NCI-H1092 treated with DMSO at 0.1 percent for 48 hours (cell line): ENCODE measurements at places on chromosomes 2 and 18.

DNA sequence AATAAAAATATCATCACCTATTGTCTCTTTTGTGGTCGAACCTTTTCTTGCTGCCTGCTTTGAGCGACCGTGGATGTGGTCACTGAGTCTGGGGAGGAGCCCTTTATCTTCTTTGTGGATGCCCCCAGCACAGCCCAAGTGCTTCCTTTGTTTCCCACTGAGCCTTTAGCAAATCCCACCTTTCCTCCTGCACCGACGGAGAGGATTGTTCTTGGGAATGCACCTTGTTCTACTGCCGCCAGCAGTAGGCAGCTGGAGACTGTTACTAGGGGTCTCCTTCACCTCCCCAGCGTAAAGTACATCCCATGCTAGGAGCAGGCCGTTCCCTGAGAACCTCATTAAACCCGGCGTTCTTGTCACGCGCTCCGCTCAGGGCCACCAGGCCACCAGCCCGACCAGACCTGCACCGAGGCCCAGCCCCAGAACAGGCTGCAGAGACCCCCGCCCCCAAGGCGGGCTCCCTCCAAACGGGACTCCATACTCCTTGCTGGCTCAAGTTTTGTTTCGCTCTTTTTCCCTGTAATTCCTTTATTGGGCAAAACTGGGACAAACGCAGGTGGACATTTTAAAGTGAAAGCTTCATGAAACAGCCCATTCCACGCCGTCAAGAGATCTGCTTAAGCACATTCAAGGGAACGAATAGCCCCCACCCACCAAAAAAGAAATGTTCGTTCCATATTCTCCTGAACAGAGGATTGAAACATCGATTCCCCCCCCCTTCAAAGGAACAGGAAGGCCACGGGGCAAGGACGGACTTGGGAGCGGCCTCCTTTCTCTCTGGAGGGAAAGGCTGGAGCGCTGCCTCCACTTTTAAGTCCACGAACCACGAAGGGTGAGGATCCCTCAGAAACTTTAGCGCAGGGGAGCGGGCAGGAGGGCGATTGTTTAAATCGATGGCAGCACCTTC is 1.1 kb upstream of the MAT2A start:
- peak; percentile 74 for DNase-seq

DNA sequence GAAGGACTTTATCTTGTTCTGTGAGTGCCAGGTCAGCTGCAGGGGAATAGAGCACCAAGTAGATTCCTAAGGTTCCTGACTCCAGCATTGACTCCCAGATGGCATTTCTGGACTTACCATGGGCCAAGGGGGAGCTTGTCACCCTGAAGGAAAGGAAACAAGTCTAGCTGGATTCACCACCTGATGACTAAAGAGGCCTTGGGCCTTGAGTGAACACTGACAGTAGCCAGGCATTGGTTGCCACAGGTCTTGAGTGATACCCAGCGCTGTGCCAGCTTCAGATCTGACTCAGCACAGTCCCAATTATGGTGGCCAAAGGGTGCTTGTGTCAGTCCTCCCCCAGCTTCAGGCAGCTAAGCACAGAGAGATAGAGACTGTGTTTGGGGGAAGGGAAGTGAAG is 40.1 kb upstream of the CAPN13 start:
- no peak for DNase-seq

DNA sequence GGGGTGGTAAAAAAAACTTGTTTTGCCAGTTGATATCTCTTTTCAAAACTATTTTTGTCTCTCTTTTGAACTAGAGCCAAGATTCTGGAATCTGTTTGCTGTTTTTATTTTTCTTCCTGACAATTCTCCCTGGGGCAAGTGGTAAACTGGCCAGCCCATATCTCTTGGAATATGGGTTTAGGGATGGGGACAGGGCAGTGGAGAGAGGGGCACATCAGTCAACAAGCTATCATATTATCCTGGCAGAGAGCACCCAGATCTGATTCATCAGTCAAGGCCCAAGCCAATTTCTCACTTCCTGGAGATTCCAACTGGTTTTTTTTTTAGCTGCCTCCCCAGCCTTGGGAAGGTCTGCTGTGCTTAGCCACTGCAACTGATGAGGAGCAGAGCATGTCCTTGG is 52.3 kb downstream of the ARHGAP28 start:
- no peak for DNase-seq

- no peak for DNase-seq
Observed at GRCh38 chr2:88818381-88818780, 126.9 kb downstream of the RPIA start.

DNA sequence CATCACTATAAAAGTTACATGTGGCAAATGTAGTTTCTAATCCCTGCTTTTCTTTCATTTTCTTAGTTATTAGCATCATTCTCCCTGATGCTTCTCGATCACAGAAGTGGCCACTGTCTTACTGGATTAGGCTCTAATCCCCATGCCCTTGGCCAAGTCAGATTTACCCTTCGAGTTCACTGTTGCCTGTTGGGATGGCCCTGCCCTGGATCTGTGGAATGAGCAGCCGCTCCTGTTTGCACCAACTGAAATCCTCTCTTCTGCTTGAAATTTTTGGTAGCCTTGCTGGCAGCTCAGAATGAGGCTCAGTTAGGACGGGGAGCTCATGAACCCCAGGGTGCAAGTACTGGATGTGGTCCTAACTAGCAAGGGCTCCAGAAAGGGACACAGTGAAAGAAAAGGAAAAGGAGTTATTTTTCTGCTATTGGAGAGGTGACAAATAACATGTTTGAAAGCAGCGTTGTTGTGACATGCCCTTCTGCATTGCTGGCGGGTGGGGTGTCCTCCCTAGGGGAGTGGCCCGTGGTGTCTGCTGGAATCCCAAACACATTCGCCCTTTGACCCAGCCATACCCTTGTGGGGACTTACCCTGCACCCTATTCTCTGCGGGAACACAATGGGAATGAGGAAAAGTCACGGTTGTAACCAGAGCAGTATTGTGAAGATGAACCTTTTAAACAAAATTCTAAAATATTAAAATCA is 34.5 kb downstream of the RBFA start:
- no peak for DNase-seq

DNA sequence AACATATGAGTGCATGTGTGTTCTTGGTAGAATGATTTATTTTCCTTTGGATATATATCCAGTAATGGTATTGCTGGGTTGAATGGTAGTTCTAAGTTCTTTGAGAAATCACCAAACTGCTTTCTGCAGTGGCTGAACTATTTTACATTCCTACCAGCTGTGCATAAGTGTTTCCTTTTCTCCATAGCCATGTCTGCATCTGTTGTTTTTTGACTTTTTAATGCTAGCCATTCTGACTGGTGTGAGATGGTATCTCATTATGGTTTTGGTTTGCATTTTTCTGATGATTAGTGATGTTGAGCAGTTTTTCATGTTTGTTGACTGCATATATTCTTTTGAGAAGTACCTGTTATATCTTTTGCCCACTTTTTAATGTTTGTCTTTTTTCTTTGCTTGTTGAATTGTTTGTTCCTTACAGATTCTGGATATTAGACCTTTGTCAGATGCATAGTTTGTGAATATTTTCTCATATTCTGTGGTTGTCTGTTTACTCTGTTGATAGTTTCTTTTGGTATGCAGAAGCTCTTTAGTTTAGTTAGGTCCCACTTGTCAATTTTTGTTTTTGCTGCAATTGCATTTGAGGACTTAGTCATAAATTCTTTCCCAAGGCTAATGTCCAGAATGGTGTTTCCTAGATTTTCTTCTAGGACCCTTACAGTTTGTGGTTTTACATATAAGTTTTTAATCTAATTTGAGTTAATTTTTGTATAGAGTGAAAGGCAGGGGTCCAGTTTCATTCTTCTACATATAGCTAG is 17.6 kb upstream of the KCNE4 start:
- no peak for DNase-seq

- DNase-seq: no peak
Observed at GRCh38 chr2:33516456-33516995, 40.1 kb downstream of the RASGRP3 start.

GRCh38 chr2:241941691-241942301 is 72.3 kb downstream of the RTP5 start:
- no peak for DNase-seq

DNA sequence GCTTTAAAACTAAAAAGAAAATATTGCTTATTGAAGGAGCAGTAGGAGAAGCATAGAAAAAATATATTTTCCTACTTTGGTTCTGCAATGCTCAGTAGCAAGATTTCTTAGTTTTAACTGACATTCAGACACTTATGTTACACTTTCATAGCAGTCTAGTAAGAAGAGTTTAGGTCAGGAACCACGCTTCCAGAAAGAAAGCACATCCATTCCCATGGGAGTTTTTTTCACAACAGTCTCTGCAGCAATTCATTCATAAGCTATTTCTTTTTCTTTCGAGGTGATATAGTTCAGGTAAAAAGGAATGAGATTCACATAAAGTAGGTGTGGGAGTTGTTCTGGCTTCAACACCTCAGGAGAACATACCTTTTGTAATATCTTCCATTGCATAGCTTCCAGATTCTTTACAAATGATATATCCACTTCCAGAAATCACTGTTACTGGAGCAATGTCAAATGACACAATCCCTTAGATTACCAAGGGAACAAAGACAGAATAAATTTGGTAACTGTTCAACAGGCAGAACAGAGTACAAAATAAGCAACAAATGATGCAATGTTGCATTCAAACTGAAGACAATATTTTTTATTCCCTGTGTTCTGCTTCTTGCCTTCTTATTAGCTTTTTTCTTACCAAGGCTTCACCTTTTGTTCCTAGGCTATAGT is 95.2 kb upstream of the GULP1 start:
- DNase-seq: no peak

DNA sequence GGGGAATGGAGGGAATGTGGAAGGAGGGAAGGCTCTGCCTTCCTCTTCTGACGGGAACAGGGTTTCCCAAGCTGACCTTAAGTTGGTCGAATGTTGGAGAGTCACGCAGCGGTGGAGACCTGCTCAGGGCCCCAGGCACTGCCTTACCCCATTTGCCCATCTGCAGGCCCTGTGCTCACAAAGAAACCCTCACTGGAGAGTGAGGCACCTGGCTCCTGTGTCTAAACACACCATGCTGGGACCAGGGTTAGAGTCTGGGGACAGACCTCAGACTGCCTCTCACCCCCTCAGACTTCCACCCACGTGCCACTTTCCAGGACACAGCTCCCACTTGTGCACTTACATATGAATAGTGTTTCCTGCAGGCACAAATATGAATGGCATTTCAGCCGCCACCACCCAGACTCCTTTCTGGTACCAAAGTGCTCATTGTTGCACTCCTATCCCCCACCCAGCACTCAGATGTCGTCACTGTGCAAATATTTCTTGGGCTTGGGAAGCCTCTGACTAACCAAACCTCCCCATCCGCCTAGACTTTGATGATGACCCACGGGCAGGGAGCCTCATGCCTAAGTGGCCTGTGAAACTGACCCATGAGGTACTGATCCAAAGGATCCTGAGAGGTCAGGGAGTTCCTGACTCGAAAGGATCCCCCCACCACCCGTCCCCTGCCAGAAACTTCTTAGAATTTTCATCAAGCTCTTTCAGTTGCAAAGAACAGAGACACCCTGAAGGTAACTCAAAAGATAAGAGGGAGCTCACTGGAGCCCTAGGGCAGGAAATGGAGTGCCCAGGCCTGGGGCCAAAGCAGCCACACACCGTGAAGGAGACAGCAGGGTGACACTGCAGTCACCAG is 78.3 kb downstream of the STPG4 start:
- DNase-seq: no peak

DNA sequence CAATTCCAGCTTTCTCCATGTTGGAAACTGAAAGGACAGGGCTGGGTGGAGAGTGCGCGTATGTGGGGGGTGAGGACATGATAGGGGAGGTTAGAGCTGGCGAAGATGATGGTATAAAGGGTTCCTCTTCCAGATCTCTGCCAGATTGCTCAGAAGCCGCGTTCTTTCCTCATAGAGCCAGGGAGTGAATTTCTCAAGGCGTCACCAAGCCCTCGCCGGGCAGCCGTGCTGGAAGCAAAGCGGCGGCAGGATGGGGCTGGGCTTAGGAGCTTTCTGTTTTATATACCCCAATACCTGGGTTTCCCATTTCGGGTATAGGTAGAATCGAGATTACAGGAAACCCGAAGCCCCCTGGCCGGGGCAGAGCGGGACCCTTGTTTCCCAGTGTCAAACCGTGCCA is 43.8 kb downstream of the DDX18 start:
- DNase-seq: no peak

DNA sequence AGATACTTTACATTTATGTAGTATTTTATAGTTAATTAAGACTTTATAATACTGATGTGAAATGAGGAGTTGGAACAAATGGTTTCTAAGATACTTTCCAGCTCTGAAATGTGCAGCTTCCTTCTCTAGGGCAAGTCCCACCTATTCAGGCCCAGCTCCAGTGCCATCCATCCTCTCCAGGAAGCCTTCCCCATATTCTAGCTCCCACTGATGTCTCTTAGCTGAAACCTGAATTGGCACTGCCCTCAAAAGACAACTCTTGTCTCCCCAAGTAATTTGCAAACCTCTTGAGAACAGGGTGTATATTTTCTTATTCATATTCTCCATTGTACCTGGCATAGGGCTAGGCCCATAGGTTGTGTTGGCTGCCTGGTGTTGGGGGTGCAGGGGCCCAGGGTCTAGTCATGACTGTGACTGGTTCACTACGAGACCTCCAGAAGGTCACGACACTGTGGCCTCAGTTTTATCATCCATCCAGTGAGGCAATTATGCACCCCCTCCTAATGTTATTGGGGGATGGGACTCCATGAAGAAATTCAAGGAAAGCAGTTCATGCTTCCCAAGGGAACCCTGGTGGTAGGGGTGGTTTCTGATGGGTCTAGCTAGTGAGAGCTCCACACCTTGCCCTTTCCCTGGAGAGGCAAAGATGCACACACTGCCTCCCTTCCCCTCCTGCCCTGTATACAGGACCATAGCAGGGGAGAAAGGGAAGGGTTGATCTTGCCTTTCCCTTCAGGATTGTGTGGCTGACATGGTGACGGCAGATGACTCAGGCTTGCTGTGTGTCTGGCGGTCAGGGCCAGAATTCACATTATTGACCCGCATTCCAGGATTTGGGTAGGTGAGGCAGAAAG is 2.8 kb downstream of the WDR54 start:
- no peak for DNase-seq

DNA sequence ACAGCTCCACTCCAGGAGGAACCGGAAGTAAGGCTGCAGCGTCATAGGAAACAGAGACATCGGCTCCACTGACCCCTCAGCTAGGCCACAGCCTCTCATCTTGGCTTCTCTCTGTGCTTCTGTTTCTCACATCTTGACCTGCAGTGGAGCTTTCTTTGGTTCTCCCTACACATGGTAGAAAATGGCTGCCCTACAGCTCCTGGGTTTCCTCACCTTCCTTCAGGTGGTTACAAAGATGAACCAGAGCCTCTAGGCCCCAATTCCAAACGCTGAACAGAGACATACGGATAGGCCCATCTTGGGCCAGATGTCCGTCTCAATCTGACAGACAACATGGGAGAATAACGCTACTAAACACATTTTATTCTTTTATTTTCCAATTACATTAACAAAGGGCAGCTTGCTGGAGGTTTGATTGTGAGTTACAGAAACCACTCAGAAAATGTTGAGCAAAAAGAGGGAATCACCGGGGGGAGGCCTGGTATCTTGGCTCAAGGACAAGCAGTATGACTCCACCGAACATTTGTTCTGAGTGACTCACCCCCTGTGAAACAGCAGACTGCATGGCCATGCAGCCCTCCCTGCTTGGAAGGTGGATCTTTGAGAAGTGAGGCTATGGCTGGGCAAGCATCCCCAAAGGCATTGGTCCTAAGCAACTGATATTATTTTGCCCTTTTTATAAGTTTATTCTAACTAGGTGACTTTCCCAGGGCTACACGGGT is 303.5 kb downstream of the CDCA7 start:
- no peak for DNase-seq
